Spleen (tissue), 13 donors: ENCODE measurements at places on chromosomes 4 and X.
A peak's percentile ranks its signal among the peaks of the same experiment; 100 is the strongest.

- H3K4me1 ChIP-seq, result peaks cover 29% of the 10 kb centered on the region
- DNase-seq, result no peak
- no peaks in the 10 kb centered on the region for H3K36me3 ChIP-seq
- H3K27me3 ChIP-seq, result no peaks in the 10 kb centered on the region
- no peak overlapping the region for H3K27ac ChIP-seq
- no peak overlapping the region for H3K4me3 ChIP-seq
Observed at GRCh38 chrX:44958480-44958879, 85.5 kb downstream of the KDM6A start.

DNA sequence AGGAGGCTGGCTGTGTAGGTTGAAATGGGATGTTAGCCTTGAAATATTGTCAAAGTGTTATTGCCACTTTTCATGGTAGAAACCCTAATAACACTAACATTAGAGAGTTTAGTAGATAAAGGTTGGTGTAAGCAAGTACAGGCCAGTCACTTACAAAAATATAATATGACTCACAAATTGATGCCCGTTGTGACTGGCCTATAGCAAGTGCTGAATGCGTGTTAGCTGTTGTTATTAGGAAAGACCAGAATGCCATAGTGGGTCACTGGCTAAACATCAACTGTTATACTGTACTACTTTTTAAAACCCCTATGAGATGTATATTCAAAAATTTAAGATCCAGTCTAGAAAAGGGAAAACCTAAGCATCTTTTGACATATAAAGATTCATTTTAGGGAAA lies 20.4 kb upstream of the GDPD2 start:
- no peaks in the 10 kb centered on the region for H3K4me1 ChIP-seq
- H3K4me3 ChIP-seq, result no peak overlapping the region
- H3K27me3 ChIP-seq, result no peaks in the 10 kb centered on the region
- no peaks in the 10 kb centered on the region for H3K36me3 ChIP-seq

DNA sequence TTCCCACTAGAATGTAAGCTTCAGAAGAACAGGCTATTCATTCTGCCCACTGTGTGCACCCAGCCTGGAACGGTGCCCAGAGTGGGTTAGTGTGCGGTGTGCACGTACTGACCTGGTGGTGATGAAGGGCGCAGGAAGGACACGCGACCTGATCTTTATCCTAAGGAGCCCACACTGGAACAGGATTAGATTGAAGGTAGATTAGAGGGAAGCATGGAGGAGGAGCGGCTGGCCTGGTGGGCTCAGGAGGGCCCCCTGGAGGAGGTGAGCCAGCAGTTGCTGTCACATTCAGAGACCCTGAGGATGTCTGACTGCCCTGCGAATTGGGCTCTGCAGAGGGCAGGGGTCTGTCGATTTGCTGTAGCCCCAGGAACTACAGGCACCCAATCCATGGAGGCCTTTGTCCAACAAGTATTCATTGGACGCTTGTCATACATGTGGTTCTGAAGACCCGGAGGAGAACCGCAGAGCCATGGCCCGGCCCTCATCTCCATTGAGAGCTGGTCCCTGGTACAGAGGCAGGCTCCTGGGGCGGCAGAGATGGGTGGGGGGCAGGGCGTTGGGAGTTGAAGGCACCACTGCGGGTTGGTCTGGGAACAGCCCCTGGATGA lies 73.2 kb downstream of the HTRA3 start:
- DNase-seq, result no peak
- H3K4me3 ChIP-seq, result no peak overlapping the region
- H3K4me1 ChIP-seq, result peaks cover 10% of the 10 kb centered on the region

- H3K27ac ChIP-seq, result peak overlapping the region; percentile 96
- H3K4me1 ChIP-seq, result peaks cover 11% of the 10 kb centered on the region
- no peak for DNase-seq
- H3K27me3 ChIP-seq, result no peaks in the 10 kb centered on the region
- peak overlapping the region; percentile 47 for H3K4me3 ChIP-seq
Observed at GRCh38 chrX:118347131-118347530, 1.2 kb downstream of the WDR44 start.

DNA sequence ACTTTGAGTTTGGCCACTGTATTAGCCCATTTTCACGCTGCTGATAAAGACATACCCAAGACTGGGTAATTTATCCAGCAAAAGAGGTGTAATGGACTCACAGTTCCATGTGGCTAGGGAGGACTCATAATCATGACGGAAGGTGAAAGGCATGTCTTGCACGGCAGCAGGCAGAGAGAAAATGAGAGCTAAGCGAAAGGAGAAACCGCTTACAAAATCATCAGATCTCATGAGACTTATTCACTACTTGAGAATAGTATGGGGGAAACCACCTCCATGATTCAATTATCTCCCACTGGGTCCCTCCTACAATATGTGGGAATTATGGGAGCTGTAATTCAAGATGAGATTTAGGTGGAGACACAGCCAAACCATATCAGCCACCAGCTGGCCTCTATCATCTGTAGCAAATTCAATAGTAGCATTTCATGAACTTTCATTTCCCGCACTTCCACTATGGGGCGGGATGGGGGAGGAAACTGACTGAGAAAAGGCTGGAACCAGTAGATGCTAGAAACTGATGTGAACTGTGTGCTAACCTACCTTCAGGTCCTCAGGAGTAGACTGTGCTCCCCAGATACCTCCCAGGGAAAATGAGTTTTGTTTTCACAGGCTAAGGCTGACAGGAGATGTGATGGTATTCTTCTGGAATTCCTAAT lies 35.3 kb upstream of the LGI2 start:
- H3K27ac ChIP-seq, result no peak overlapping the region
- H3K36me3 ChIP-seq, result no peaks in the 10 kb centered on the region
- no peaks in the 10 kb centered on the region for H3K27me3 ChIP-seq
- no peak for DNase-seq

GRCh38 chrX:19225909-19226308 lies 103.6 kb upstream of the ADGRG2 start:
- no peak overlapping the region for H3K4me3 ChIP-seq
- H3K27ac ChIP-seq, result no peak overlapping the region
- no peak for DNase-seq
- H3K4me1 ChIP-seq, result no peaks in the 10 kb centered on the region
- no peaks in the 10 kb centered on the region for H3K27me3 ChIP-seq

GRCh38 chrX:538311-538710 lies 92.3 kb upstream of the SHOX start:
- no peaks in the 10 kb centered on the region for H3K27me3 ChIP-seq
- H3K4me1 ChIP-seq, result no peaks in the 10 kb centered on the region
- no peak for DNase-seq
- H3K27ac ChIP-seq, result no peak overlapping the region

GRCh38 chrX:13699183-13699826 lies 10.4 kb downstream of the RAB9A start:
- H3K4me1 ChIP-seq, result peaks cover 15% of the 10 kb centered on the region
- no peak overlapping the region for H3K4me3 ChIP-seq
- no peaks in the 10 kb centered on the region for H3K27me3 ChIP-seq
- no peaks in the 10 kb centered on the region for H3K36me3 ChIP-seq
- peak overlapping the region; percentile 7 for H3K27ac ChIP-seq
